ENCODE measurements at places on chromosomes 12 and 14.

- DNase-seq: no peak
These were observed 145.9 kb downstream of the ALX1 start for GRCh38 chr12:85425926-85426325.

DNA sequence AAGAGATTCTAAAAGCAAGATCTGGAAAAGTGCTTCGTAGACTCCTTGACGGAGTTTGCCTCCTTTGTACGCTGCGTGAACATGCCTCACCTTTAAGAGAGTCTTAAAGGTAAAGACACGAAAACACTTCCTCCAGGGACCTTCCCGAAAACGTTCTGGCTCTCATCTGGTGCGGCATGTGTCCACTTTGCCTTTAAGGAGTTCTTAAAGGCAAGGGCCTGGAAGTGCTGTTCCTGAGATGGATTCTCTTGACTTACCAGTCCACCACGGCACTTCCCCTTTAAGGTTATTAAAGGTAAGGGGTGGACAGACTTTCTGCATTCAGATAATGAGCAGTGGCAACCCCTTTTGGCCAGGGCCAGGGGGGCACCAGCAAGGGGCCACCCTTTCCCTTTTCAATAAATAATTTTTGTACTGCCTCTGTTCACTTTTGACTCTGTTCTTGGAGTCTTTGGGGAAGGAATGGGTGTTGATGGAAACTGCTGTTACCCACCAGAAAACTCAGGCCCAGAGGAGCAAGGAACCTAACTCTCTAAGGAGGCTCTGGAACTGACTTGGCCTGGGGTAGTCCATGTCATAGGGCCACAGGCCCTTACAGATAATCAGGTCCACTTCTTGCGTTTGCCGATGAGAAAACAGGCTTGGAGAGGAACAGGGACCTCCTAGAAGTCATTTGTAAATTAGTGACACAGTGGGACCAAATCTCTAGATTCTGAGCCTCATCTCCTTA, 4.4 kb downstream of the REM2 start:
- no peak for DNase-seq

DNA sequence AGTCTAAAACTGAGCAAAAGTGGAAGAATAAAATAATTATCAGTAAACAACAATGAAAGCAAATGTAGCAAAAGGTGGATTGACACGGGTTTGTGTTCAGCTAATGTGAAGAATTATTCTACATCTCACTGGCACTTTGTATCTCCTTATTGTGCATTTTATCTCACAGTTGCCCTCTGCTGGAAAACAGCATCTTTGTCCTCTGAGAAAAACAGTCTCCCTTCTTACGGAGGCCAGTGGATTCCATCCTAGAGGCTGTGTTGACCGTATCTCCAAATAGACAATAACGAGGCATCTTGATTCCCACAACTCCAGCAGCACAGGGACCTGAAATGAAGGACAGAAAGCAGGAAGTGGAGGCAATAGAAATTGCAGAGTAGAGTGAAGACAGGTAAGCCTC, 51.3 kb upstream of the PLBD1 start:
- DNase-seq: no peak

DNA sequence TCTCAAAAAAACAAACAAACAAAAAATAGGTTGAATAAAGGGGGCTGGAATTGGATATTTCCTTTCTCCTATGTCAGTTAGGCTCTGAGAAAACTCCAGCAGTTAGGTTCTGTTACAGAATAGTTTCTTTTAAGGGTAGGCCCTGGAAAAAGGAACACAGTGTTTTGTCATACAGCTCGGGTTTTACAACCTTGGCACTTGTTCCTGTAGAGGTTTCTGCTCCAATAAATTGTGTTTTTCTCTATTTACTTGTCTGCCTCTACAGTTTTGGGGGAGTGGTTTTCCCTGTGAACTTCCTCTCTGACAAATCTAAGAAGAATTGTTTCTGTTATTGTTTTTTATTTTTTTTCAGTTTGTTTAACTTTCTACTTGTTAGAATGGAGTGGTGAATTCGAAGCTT, 167.6 kb downstream of the ACSS3 start:
- no peak for DNase-seq

GRCh38 chr12:93092649-93092945, 163.5 kb upstream of the EEA1 start:
- no peak for DNase-seq

DNA sequence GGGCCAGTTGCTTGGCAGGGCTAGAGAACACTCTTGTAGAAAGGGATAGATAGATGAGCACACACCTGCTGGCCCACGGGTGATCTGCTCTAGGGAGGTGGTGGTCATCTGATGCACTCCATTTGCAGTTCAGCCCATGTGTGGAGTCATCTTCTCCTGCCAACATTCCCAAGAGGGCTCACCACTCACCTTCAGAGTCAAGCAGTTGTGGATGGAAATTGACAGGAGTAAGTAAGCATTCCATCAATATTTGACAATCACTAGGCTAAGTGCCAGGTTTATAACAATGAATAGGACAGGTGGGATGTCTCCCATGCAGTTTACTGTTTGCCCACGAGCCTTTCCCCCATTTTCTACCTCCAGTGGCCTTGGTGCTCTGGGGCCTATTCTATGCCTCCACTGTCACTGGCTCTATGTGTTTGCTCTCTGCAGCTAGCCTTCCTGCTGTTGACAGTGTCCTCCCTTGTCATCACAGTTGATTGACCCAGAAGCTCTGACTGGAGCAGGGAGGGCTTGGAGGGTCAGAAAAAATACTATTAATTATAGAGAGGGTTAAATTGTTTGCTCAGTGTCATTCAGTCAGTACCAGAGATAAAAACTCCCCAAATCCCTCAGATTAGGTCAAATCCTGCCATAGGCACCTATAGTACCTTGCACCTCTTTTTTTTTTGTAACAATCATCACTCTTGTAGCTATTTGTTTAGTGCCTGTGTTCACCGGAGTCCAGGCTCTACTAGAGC, 134.6 kb upstream of the PZP start:
- no peak for DNase-seq

- no peak for DNase-seq
These were observed 46.2 kb upstream of the MED13L start for GRCh38 chr12:116323406-116324386.
